ENCODE measurements at places on chromosomes 13 and 19. TPM values are rescaled to one million over a fixed set of nuclear protein-coding genes. Genes with fewer than 3 reads are reported as not detected.

The OVOL3 gene
- total RNA-seq: not detected

The CPB2 gene
- total RNA-seq: not detected

The ZNF625 gene
- total RNA-seq: 10.7 TPM

The ABHD8 gene
- 16.2 TPM for total RNA-seq

The KCNRG gene
- 6.0 TPM for total RNA-seq

The CCDC70 gene
- not detected for total RNA-seq

The ZNF682 gene
- total RNA-seq: 1.3 TPM

The LSR gene
- 1.4 TPM for total RNA-seq

The SDHAF1 gene
- total RNA-seq: 42.5 TPM

The TNNI3 gene
- total RNA-seq: not detected

The DLL3 gene
- not detected for total RNA-seq

The VSTM1 gene
- total RNA-seq: not detected

The CERS1 gene
- 1.0 TPM for total RNA-seq

The FCAR gene
- not detected for total RNA-seq

The AMER2 gene
- total RNA-seq: not detected

The GRIN3B gene
- total RNA-seq: 2.0 TPM

The URAD gene
- not detected for total RNA-seq

The SYT3 gene
- total RNA-seq: not detected

The KLHL1 gene
- total RNA-seq: 0.91 TPM

The SLC25A41 gene
- not detected for total RNA-seq

The CNFN gene
- not detected for total RNA-seq

The POU2F2 gene
- total RNA-seq: 5.0 TPM

The ZNF8 gene
- 4.8 TPM for total RNA-seq

The CEACAM19 gene
- total RNA-seq: 0.24 TPM

The PNMA8B gene
- total RNA-seq: 5.6 TPM

The MEIOSIN gene
- total RNA-seq: 0.13 TPM

The OLFM4 gene
- not detected for total RNA-seq

The DGKH gene
- 7.8 TPM for total RNA-seq

The ZNF813 gene
- total RNA-seq: 1.5 TPM

The SELENOV gene
- total RNA-seq: not detected

The ADGRE2 gene
- 5.2 TPM for total RNA-seq

The EXOC3L2 gene
- total RNA-seq: not detected

The LIPE gene
- total RNA-seq: 3.9 TPM

The CEACAM4 gene
- total RNA-seq: not detected

The KLK7 gene
- not detected for total RNA-seq
